ENCODE measurements at places on chromosomes 6 and 20. TPM values are rescaled to one million over a fixed set of nuclear protein-coding genes. Genes with fewer than 3 reads are reported as not detected.

Gene RREB1
- 3.2 TPM for total RNA-seq

Gene CST1
- not detected for total RNA-seq

Gene LRRN4
- not detected for total RNA-seq

Gene CGA
- total RNA-seq = not detected

Gene CDH26
- total RNA-seq = not detected

Gene C20orf144
- total RNA-seq = 0.69 TPM

Gene SCRT2
- total RNA-seq = not detected

Gene ABHD16B
- not detected for total RNA-seq

Gene ECT2L
- total RNA-seq = not detected

Gene DEFB124
- not detected for total RNA-seq

Gene CCN5
- not detected for total RNA-seq

Gene SAMD3
- total RNA-seq = not detected

Gene TREM1
- not detected for total RNA-seq

Gene ARG1
- total RNA-seq = not detected

Gene OR2H1
- total RNA-seq = not detected

Gene ENPP3
- not detected for total RNA-seq

Data from Karpas-422 (cell line).